ENCODE measurements at places on chromosomes 5 and 9. TPM values are rescaled to one million over a fixed set of nuclear protein-coding genes. Genes with fewer than 3 reads are reported as not detected.

NME5 gene
- not detected for total RNA-seq

DNA sequence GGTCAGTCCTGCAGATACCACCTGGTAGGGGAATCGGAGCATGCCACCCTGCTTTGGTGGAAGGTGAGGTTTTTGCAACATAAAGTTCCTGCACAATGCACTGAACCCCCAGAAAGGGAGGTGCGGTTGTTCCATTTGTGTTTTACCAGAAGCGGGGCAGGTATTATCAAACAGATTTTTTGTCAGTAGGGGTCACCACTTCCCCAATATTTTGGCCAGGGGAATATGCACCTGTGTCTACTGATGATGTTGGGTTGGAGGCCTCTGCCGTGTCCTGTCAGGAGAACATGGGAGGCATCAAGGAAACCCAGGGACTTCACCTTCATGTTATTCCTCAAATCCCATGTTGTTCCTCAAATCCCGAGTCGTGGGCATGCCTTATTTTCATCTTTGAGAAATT, 438.7 kb downstream of the NTRK2 start:
- DNase-seq = no peak

FBXW5 gene
- 54.3 TPM for total RNA-seq

DNA sequence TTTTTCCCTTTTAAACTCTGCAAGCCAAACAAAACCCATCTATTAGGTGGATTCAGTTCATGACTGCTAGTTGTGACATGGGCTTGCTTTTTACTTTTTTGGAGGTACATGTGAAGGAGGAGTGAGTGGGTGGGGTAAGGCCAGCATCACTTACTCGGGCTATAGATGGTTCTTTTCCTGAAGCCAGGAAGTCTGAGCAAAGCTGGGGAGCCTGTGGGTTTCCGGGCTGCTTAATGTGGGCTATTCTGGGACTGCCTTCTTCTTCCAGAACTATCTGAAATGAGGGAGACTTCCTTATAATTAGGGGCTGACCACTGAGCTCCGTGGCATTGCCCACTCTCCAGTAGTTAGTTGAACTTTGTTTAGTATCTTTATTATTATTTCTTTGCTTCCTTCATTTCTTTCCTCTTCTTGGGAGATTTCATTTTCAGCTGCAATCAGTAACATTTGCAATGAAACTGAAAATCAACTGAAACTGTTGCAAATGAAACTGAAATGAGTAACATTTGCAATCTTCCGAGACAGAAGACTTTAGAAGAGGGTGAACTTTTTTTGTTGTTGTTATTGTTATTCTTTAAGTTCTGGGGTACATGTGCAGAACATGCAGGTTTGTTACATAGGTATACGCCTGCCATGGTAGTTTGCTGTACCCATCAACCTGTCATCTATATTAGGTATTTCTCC, 204.9 kb downstream of the LRRC70 start:
- DNase-seq = no peak

OBP2B gene
- not detected for total RNA-seq

DNA sequence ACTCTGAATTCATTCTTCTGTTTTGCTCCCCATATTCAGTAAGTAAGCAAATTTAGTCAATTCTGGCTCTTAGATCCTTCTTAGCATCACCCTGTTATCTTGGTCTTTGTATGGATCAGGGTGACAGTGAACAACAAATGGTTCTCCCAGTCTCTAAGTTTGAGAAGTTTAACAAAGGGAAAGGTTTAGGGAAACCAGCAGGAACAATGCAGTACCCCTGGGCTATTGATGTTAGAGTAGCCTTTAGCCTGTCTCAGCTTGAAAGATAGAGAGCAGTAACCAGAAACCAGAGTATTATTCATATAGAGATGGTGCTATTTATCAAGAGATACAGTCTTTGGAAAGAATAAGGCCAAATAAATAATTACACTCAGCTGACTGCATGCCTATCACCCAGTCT, 241.8 kb downstream of the CDH12 start:
- no peak for DNase-seq

DNA sequence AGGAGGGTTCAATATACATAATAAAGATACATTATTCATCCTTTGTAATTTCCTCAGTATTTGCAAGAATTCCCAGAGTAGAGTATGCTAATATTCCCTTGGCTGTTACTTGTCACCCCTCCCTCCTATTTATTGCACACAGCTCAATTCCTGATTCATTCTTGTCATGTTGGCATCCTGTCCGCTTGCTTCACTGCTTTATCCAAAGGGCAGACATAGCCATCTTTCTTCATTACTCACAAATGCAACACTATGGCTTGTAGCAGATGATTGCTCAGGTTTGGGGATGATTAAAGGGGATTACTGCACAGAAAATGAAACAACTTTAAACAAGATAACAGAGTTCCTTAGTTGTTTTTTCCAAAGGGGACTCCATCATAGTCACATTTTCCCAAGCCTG, 1.2 kb upstream of the IL33 start:
- DNase-seq = no peak

GRCh38 chr5:116766470-116766947, 191.9 kb upstream of the SEMA6A start:
- DNase-seq = no peak

DNA sequence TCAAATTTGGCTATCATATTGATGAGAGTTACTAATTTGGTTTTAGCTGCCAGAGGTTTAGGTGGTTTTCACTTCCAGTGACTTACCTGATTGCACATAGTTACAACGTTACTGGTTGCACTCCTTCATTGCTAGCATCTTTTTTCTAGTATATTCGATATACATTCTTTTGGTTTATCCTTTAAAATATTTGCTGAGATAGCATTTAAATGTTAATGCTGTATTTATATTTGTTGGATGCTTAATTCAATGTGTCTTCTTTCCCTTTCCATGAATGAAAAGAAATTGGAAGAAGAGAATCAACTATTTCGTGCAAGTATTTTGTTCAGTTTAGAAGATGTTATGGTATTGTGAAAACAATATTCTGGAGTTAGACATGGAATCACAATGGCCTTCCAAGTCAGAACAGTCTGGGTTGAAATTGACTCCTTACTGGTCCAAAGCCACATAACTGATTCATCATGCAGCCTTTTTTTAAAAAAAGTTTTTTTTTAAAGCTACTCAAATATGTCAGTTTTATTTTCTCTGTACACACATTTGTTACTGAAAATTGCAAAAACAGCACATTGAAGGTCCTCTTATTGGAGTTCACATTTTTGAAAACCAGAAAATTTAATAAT, 2.2 kb downstream of the SPIN1 start:
- DNase-seq = no peak

- DNase-seq = no peak
Observed at GRCh38 chr9:109729513-109729912, 50.5 kb upstream of the PALM2AKAP2 start.

DNA sequence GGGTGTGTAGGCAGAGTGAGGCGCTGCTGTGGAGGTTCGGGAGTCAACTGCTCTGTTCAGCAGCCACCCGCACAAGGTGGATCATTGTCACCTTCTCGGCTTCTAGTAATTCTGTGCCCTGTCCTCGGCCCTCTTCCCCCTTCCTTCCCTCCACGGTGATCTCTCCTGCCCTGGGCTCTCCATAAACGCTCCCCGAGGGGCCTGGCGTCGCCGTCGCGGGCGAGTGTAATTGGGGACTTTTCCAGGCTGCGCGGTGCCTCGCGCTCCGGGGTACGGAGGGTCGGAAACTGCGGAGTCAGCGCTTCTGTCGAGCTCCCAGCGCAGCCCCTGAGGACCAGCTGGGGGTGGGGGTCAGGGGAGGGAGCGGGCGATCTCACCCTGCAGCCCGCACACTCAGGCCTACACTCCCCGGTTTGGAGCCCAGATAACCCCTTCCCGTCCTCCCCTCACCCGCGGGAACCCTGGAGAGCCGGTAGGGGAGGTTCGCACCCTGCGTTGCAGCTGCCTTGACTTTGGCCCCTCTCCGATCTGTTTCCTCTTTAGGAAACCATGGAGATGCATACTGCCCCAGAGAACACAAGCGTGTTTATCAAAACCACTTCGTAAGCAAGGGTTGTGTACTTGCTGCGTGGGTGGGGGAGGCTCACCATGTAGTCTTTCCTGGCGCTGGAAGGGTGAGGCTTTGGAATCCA, 188.3 kb upstream of the ZNF618 start:
- DNase-seq = no peak

FCHSD1 gene
- total RNA-seq = 92.3 TPM

INSL6 gene
- not detected for total RNA-seq

DNA sequence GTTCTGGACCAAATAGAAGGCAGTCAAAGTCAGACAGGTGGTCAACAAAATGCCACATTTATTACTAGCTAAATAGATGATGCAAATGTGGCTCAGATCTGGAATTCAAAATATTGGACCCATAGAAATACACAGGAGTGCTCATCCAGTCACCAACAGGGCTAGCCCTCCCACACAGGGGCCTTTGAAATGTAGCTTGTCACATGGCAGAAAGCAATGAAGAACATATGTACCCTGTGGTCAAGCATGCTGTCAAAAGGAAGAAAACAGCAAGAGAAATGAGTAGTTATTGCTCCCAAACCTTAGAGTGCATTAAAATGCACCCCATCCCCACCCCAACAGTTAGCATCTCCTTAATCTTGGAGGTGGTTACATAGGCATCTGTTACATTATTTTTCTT, 20.9 kb upstream of the CCDC112 start:
- DNase-seq = no peak

DNA sequence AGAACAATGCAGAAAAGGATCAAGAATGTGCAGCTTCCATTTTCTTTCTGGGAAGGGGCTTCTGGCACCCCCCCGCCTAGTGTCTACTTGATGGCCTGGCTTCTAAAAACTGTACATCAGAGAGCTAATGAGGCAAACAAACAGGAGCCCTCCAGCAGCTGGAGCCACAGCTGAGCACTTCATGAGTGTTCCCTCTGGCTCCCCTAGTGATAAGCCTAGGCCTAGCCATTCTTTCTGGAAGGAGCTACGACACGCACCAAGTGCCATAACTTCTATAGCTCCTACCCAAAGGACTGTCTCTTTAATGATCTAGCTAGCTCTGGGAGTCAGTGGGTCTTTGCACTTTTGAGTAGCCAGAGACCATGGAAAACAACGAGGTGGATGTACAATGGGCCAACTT, 66.1 kb downstream of the DNAH5 start:
- no peak for DNase-seq

DNA sequence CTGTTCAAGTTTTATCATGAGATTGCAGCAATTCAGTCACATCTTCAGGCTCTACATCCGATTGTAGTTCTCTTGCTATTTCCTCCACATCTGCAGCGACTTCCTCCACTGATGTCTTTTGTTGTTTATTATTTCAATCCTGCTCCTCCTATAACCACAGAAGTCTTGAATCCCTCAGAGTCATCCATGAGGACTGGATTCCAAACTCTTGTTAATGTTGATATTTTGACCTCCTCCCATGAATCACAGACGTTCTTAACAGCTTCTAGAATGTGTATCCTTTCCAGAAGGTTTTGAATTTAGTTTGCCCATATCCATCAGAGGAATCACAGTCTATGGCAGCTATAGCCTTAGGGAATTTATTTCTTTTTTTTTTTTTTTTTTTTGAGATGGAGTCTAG, 3.6 kb downstream of the FBXO38 start:
- no peak for DNase-seq

DNA sequence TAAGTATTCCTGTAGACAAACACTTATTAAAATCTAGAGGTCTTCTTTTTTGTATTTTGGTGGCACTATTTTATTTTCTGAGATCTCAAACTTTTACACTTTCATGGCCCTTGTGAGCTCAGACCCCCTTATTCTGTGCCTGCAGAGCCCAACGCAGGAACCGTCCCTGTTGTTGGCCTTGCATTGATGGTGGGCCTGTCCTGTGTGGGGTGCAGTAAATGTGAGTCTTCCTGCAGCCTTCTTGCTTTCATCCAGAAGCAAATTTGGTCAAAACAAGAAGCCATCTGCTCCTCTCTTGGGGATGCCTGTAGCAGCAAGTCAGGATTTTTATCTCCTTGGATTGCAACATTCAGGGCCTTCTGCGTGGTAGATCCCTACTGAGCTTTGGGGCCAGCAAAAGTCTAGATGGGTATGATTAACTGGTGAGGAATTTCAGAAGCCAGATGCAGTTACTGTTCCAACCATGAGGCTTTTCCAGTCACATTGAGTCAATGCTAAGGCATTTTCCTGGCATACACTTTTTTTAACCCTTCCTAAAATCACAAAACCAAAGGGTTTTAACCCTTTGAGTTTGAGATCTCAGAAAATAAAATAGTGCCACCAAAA, 31.7 kb downstream of the BASP1 start:
- no peak for DNase-seq

EQTN gene
- not detected for total RNA-seq

FOXD4L3 gene
- not detected for total RNA-seq

DNA sequence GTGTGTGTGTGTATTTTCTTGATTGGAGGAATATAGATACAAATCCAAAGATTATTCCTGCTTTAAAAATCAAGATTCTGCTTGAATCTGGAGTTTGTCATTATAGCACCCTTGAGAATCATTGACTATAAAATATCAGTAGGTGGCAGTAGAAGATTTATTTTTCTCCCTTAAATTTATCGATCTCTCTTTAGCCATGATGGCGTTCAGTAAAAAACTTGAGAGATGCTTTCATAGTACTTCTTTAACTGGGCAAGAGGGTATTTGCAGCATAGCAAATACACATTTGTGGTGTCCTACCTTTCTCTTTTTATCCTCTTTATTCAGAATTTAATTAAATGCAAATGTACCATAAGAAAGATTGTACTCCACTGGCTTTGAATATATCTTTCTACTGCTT, 307.7 kb downstream of the ADGRV1 start:
- DNase-seq = peak; percentile 11

All from naive thymus-derived CD4-positive, alpha-beta T cell (primary cell).